Prostate gland (tissue), 2 donors: ENCODE measurements at places on chromosomes 1 and 21. TPM values are rescaled to one million over a fixed set of nuclear protein-coding genes. Genes with fewer than 3 reads are reported as not detected.

Gene CFAP126
- not detected for total RNA-seq

Gene OR2L2
- total RNA-seq: not detected

- no peak overlapping the region for H3K4me3 ChIP-seq
- DNase-seq: no peak
- H3K27me3 ChIP-seq: no peaks in the 10 kb centered on the region
- H3K36me3 ChIP-seq: no peaks in the 10 kb centered on the region
- no peaks in the 10 kb centered on the region for H3K4me1 ChIP-seq
Measured at GRCh38 chr1:202909494-202909893, 17.5 kb downstream of the KLHL12 start.

Gene TPTE
- 17.2 TPM for total RNA-seq

Gene RGS2
- total RNA-seq: 129 TPM

Gene SH2D1B
- not detected for total RNA-seq

Gene KCNT2
- total RNA-seq: 1.9 TPM

DNA sequence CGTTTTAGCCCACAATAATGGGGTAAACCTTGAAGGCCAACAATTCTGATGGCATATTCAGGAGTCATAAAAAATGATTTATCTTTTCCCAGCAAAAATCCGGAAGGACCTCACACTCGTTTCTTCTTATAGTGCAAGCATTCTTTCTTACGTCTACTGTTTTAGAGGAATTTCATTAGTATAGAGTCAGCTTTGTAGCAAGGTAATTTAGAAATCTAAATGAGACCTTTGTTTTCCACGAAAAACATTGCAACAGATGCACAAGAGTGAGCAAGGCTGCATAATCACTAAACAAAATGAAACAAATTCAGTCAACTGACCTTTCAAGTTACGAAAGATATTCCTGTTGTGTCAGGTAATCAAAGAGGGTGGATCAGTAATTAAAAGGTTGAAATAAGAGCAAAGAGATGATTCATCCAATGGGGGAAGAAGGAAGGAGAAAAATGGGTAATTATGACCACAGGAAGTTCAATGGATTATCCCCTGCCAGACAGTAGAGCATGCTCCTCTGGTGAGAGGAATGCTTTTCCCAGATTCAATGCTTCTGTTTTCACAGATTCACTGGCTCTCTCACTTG, 560 bp upstream of the CSDE1 start:
- DNase-seq: no peak
- H3K36me3 ChIP-seq: no peaks in the 10 kb centered on the region

DNA sequence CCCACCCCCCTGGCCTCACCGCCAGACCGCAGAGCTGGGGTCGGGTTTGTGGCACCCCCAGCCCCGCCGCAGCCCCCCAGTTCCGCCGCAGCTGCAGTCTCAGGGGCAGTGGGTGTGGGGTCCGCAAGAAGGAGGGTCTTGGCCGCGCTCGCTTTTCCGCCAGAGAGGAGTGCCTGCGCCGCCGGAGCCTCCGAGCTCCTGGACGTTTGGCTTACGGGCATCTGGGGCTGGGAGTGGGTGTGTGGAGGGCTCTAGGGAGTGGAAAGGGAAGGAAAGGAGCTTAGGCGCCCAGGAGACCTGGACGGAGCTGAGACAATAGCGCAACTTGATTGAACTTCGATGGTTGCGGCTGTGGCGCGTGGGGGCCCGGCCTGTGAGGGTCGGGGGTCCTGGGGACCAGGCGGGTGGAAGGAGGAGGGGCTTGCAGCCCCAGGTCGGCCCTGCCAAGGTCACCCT, 88.8 kb upstream of the IPO9 start:
- no peaks in the 10 kb centered on the region for H3K27me3 ChIP-seq
- peak overlapping the region; percentile 64 for H3K4me3 ChIP-seq
- H3K4me1 ChIP-seq: no peaks in the 10 kb centered on the region
- no peak for DNase-seq

Gene CLCA4
- total RNA-seq: 0.80 TPM

DNA sequence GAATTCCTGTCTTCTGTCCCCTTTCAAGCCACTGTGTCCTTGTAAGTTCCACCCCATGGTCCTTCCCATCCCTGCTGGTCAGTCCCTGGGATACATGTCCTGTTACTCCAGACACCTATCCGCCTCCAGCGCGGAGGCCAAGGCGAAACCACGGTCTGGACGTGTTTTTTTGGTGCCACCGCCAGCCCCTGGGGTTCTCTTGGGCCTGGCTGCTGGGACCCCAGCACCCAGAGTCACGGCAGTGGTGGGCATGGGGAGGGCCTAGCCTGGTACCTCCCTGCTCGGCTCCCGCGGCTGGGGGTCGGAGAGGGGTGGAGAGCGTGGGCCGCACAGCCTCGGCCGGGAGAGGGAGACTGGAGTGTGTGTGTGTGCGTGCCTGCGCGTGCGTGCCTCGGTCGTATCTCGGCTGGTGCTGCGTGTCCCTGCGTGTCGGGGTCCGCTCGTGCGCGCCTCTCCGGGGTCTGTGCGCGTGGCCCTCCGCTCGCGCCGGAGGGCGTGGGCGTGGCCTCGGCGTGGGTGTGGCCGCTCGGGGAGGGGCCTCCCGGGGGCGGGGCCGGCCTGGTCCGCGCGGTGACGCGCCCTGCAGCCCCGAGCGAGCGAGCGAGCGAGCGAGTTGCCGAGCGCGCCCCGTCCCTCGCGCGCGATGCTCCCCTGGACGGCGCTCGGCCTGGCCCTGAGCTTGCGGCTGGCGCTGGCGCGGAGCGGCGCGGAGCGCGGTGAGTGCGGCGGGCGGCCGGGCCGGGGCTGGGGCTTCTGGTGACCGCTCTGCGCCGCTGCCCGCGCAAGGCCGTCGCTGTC, at the start of gene VWA1:
TSS of gene VWA1 (plus strand) at position 585 of the 798 bp plus-strand sequence. CDS start at position 644, 59 bp downstream.
- no peaks in the 10 kb centered on the region for H3K27me3 ChIP-seq
- H3K36me3 ChIP-seq: no peaks in the 10 kb centered on the region
- DNase-seq: peak; percentile 80

DNA sequence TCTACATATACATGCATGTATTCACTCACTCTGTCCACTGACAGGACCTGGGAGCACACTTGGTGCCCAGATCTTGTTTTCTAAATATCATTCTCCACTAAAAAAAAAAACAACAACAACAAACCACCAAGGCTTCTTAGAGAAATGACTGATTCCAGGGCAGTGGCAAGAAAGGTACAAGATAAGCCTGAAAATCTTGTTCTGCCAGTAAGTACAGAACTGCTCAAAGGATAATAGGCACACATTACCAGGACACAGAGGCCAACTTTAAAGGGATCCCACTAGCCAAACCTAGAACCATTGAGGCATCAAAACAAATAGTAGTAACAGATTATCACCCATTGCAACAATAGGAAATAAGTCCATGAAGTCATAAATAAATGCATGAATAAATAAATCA, 10.7 kb downstream of the HSD11B1 start:
- no peak overlapping the region for H3K4me3 ChIP-seq
- no peaks in the 10 kb centered on the region for H3K4me1 ChIP-seq
- DNase-seq: no peak
- H3K27me3 ChIP-seq: no peaks in the 10 kb centered on the region
- no peaks in the 10 kb centered on the region for H3K36me3 ChIP-seq
- no peak overlapping the region for H3K27ac ChIP-seq

- H3K4me3 ChIP-seq: no peak overlapping the region
- H3K4me1 ChIP-seq: no peaks in the 10 kb centered on the region
- no peaks in the 10 kb centered on the region for H3K36me3 ChIP-seq
Measured at GRCh38 chr1:36764798-36765197, 269.5 kb downstream of the GRIK3 start.
